ENCODE measurements at places on chromosomes 13 and 19.

- peak; percentile 69 for DNase-seq
Observed at GRCh38 chr13:33110713-33111413, 94.6 kb downstream of the KL start.

DNA sequence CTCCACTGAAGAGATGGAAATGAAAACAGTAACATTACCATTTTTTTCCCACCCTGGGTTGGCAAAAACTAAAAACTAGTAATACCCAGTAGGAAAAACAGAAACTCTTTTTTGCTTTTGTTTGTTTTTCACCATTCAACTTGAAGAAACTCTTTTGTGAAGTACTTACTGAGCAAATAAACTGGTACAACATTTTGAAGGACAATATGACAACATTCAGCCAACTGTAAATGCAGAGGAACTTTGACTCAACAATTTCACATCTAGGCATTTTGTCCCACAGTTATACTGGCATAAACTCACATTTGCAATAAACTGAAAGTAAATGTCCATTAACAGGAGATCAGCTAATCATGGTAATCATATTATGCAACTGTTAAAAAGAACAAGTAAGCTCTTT is 152.5 kb downstream of the RNF17 start:
- no peak for DNase-seq

DNA sequence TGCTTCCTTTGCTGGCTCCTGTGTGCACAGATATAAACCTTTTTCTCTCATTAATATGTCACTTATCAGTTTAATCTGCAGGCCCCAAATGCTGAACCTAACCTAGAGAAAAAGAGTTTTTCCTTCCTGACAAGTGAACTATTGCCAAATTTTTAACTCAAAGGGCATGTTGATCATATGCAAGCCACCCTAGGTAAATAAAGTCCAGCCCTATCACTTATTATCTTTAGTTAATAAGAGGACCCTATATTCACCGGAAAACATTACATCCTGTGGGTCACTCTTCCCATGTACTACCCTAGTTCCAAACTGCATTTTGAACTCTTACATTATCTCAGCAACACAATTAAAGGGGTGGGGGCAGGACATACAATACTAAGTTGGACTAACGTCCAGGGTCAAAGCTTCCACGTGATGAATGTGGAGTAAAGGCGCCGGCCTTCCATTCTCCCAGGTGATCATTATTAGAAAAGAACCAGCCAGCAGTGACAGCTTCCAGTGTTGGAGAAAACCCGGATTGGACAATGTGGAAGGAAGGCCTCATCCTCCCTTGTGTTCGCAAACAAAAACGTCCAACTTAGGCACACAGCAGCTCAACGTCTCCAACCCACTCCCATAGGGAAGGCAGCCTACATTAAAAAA is 86.6 kb downstream of the STK24 start:
- DNase-seq = no peak

- no peak for DNase-seq
Observed at GRCh38 chr19:34180709-34181108, 8.4 kb downstream of the LSM14A start.

DNA sequence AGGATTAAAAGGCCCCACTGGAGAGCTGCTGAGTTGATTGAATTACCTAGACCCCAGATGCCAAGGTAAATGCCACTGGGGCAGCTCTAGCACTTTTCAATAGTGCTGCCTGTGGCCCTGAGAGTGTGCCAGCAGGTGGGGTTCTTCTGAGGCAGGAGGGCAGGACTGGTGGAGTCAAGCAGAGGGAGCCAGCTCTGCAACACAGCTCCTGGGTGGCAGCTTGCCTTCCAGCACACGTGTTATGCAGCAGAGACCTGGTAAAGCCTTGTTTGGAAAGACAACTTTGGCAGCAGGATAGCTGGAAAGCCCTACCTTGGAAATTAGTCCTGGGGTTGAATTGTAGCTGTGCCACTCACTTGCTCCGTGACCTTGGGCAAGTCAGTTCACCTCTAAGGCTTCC is 306.6 kb downstream of the ATP8A2 start:
- peak; percentile 38 for DNase-seq

- DNase-seq = no peak
Observed at GRCh38 chr19:17865364-17866311, 5.9 kb downstream of the RPL18A start.

DNA sequence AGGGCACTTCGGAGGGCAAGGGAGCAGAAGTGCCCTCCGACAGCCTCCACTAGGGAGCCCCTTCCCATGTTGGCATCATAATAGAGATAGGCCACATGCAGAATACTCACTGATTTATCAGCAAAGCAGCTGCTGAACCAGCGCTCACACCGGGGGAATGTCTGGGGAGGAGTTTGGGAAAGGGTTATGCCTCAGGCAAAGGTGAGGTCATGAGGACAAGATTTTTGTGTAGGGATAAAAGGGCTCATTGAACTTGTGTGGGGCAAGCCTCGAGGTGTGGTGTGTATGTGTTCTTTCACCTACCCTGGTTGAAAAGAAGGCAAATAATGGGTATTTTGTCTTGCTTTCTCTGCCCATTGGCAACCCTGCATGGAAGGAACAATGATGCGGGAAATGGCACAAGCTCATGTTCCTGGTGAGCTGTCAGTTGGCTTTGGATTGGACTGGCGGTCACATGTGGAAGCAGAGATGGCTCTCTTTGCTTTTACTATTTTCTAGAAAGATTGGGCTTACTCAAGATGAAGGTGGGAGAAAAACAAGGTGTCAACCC is 39.1 kb upstream of the SLC7A9 start:
- DNase-seq = no peak

DNA sequence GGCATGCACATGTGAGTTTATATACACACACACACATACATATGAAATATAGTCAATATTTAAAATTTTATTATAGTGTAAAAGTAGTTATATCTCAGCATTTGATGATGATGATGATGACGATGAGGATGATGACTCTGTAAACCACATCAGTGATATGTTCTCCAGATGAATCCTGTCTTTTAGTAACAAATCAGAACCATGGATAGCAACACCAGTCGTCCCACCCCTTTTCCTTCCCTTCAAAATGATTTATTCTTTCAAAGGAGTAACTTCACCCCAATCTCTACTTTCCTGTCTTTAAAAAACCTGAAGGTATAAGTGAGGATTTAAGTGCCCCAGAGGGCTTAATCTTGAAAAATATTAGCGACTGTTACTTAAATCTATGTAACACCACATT is 74.1 kb downstream of the DCLK1 start:
- no peak for DNase-seq

DNA sequence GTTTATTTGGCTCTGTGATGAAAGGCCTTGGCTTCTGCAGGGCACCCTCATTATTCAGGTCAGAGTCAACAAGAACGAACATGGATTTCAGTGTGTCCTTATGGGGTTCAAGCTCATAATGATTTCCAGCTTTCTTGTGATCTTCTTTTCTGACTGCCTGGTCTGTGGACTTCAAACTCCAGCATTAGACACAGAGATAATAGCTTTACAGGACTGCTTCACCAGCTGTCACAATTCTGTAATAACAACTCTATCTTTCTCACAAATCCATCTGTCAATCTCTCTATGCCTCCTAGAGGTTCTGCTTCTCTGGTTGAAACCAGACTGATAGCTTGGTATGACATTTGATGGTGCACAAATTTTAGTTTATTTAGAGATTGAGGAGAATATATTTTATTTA is 13.1 kb upstream of the SLITRK6 start:
- DNase-seq = no peak

GRCh38 chr13:88651531-88651930 is 980.4 kb downstream of the SLITRK5 start:
- DNase-seq = no peak

DNA sequence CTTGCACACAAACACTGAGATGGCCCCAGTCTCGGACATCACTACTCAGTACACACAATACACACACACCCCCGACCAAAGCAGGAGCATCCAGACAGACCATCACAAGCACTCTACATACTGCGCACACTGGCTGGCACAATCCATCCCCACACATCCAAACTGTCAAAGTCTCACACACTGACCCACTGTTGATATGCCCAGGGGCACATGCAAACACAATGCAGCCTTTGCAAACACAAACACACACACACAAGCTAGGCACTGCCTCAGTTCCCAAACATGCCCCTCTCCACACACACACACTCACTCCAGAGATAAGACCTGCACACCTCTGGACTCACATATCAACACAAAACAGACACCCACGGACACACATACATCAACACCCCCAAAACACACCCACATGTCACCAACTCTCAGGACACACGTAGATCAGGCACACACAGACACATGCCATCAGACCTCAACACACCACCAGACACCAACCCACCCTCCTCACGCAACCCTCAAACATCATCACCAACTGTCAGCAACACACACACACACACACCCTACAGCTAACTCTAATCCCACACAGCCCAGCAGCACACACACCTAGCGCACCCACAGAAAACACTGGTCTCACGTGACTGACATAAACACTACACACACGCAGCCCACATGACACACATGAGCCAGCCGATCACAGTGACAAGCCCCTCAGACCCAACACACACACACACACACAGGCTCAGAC is 1.9 kb downstream of the BBC3 start:
- DNase-seq = no peak

DNA sequence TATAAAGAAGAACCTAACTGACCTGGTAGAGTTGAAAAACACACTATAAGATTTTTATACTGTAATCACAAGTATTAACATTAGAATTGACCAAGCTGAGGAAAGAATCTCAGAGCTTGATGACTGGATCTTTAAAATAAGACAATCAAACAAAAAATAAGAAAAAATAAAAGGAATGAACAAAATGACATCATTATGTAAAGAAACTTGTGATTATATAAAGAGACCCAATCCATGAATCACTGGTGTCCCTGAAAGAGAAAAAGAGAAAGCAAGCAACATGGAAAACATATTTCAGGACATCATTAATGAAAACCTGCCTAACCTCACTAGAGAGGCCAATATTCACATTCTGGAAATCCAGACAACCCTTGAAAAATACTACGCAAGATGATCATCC is 822.5 kb upstream of the SLITRK5 start:
- no peak for DNase-seq

GRCh38 chr19:14006766-14007562 is 844 bp upstream of the RFX1 start:
- DNase-seq = no peak

DNA sequence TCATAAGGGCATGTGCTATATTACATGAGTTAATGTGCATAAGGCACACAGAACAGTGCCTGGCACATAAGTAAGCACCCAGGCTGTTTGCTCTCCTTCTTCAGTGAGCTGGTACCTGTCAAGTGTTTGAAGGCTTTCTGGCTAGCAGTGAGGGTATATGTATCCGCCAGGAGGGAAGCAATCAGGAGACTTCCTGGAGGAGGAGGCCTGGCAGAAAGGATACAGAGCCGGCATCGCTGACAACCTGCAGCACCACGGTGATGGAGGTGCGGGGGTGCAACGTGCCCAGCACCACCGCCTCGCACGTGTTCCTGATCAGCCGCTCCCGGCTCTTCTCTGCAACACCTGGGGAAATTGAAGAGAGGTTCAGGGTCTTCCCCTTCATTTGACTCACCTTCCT is 5.5 kb downstream of the EXOSC5 start:
- DNase-seq = no peak

DNA sequence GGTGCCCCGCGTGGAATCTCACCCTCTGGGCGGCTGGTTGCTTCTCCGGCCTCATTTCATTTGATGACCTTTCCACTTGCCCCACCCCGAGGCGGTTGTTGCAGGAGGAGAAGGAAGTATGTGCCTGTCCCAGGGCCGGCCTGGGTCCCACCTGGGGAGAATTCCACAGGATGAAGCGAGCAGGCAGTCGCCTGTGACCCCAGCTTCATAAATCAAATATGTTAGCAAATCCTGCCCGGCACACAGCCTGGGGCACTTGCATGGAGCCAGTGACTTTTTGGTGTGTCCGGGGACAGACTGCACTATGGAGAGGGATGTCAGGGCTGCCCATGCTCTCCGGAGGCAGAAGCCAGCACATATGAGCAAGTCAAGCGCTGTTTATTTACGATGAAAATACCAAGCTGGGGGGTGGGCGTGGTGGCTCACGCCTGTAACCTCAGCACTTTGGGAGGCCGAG is 19.7 kb upstream of the ZBTB7A start:
- no peak for DNase-seq

DNA sequence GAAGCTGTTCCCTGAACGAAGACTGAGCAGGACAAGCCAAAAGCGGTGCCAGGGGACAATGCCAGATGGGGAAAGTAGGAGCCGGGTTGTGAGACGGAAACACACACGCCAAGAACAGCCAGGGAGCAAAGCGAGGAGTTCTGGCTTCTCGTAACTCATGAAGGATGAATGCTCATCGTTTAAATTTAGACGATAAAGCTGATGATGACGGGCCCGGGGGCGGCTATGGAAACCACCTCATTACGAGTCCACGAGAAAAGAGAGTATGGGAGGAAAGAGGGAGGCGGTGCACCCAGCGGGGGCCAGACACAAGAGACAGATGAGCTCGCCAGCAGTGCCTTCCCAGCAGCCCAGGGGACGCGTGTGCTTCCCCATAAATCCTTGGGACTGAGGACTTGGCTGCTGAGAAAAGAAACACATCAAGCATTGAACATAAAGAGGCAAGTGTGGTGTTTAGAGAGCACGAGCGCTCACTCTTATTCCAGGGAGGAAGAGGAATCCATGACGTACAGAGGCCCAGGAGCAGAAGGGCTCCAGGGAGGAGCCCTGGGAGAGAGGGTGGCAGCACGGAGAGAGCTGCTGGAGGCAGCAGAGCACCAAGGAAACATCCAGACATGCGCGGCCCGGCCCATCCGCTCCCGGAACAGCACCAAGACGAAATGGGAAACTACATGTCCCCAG is 70.7 kb downstream of the EPS15L1 start:
- DNase-seq = no peak

GRCh38 chr19:51137792-51138425 is 4.2 kb upstream of the SIGLEC7 start:
- DNase-seq = no peak

- DNase-seq = no peak
Observed at GRCh38 chr19:17532116-17532515, 20.7 kb downstream of the PGLS start.

DNA sequence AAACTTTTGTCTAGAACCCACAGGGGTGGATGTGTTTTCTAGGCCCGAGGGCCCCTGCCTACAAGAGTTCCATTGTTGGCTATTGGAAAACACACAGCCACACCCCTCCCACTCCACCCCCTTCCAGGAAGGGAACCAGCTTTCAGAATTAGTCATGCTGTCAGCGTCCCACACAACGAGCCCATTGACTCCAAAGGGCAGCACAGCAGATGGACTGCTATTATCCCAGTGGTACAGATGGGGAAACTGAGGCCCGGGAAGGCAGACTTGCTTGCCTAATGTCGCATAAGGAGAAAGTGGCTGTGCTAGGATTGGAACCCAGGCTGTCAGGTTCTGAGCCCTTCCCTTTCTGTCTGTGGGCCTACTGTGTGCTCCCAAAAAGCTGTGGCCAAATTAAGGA is 8.1 kb upstream of the FXYD3 start:
- no peak for DNase-seq
